ENCODE measurements at places on chromosomes 7 and 10.

DNA sequence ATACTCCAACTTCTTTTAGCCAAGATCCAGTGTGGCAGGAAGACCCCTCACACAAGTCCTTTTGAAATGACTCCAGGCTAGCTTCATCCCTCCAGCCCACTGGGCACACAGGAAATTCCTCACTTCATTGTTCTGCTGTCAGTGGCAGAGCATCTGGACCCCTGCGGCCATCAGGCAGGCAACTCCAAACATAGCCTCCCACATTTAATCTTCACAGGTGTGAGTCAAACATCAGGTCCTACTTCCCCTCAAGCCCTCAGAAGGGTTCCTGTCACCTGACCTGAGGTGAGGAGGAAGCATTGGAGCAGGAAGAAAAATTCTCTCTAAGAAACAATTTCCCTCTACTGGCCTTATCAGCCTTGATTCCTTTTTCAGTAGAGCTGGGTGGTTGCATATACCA is 51.1 kb upstream of the C1GALT1 start:
- DNase-seq: no peak

DNA sequence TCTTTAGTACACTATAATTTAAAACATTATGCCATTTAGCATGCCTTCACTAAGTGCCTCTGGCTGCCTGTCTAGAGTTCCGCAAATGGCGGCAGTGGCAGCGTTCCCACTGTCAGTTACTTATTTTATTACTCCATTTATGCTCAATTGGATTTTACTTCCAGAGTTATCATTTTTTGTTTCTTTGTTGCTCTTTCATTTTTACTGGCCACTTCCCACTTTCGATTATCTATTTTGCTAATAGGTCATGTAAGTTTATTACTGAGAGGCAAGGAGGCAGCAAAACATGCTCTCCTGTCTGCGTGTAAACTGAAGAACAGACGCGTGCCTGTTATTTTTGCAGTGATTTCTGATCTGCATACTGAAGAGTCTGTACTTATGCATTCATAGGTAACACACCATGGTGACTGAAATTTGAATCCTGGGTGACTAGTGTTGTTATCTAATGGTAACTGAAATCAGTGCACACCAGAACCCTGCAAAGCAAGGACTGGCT is 23.1 kb downstream of the KDM7A start:
- DNase-seq: no peak

DNA sequence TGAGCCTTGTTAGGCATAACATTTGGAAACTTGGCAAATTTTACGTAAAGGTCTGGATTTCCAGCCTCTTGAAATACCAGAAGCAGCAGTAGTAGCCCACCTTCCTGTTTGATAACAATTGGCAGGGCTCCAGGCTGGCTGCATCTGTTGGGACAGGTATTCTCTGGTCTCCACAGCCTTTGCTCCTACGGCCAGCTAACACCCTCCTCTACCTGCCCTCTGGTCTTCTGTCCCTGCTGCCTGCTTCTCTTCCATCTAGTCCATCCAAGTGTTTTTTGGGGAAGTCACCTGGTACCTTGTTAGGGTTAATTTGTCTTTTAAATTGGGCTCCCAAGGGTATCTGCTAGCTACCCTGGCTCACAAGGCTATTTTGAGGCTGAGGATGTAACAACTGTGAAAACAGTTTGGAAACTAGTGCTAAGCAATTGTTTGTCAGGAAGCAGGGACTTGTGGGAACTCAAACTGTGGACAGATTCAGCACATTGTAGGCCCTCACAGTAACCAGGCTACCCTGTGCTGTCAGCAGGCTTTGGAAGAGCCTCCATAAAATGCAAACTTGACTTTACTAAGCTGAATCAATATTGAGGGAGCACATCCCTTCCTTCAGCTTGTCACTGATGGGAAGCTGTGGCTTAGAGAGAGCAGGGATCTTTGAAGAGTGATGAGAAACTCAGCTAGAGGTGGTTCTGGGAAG is 8.5 kb downstream of the RPS24 start:
- DNase-seq: no peak

DNA sequence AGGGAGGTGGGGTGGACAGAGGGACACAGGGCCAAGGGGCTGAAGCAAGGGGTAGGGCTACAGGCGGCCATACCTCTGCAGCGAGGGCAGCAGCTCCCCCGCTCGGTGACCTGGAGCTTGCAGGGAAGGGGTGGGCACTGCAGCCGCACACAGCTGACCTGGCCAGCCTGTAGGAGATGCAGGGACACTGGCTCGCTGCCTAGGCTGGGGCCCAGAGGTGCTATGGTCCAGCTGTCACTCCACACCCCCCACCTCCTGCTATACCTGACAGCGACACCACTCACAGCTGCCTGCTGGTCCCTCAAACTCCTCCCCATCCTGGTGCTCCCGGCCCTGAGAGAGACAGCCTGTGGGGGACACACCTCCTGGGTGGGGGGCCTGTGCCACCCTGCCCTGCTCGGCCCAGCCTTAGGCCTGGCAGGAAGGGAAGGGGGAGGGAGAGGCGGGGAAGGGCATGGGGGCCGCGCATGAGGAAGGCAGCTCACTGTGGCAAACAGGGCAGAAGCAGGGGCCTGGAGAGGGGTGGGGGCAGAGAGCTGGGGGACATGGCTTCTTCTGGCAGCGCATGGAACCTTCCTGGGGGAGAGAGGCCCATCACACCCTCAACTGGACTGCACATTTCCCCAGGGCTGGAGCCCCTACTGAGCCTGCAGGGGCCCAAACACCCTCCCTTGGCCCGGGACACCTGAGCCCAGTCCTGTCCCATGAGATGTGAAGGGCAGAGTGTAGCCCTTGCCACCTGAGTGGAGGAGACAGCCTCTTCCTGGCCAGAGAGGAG is 23.9 kb downstream of the ATP6V1F start:
- DNase-seq: no peak

DNA sequence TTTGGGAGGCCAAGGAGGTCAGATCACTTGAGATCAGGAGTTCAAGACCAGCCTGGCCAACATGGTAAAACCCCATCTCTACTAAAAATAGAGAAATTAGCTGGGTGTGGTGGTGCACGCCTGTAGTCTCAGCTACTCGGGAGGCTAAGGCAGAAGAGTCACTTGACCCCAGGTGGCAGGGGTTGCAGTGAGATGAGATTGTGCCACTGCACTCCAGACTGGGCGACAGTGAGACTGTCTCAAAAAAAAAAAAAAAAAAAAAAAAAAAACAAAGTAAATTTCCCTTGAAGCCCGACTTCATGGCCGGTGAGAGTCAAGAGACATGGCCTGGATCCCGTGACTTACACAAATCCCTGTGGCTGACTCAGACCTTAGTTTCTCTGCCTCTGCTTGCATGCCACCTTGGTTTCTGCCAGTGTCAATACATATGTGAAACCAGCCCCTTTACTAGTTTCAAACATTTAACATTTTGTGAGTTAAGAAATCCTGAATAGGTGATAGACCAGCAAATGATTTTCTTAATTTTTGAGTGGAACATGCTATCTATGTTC is 62.8 kb downstream of the ZEB1 start:
- DNase-seq: no peak

DNA sequence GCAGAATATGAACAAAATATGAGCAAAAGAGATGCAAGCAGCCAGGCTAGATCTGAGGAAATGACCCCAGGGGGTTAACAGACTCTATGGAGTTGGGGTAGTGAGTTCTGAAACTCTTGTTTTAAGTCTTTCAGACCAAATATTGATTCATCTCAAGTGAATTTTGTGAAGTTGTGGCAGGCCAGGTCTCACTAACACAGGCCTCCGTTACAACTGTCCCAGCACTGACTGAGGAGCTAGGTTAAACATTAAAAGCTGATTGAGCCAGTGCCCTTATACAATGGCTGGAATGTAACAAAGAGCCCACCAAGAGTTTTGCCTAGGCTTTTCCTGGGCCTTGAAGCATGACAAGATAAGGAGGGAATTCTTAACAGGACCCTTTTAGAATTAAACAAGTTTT is 192.3 kb upstream of the STK17A start:
- no peak for DNase-seq

- DNase-seq: no peak
Measured at GRCh38 chr10:79561257-79561656, 1.1 kb upstream of the SFTPA2 start.

DNA sequence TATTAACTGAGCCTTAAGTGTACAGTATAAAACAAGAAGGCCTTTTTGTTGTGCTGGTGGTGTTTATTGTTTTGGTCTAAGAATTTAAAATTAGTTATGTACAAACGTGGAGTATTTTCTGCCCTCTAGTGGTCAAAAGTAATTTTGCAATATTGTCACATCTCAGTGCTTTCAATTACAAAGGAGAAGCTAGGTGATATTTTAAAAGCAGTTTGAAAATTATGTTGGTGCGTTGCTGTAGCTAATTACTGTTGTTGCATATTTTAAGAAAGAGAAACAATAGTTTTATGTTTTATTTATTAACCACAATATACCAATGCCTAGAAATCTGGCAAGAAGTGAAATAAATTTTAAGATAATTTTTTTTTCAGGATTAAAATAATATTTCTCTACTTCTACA is 11.4 kb downstream of the NPVF start:
- DNase-seq: peak; percentile 5

DNA sequence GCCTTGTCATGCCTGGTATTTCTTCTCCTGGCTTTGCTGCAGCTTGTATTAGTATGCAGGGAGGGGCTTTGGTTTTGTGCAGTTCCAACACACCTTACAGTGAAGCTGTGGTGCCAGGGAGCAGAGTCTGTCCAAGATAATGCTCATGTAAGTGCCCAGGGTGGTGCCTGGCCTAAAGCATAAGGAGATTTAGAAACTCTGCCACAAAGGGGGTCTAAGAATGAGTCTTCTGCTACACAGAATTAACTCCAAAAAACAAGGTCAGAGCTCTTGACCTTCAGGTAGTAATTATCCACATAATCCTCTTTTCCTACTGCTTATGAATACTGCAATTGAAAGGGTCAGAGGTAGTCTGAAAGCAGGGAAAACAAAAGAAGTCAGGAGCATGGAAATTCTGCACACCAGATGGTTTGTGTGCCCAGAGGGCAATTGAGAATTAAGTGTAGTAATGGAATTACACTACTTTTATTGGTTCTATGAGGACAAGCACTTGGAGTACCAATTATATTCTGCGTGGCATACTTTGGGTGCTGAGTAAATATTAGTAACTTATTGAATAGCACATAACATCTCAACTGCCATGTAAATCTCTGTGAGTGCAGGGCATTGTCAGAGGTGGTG is 121.5 kb downstream of the KAT6B start:
- DNase-seq: no peak

GRCh38 chr10:62492012-62492869 is 118.1 kb downstream of the ZNF365 start:
- no peak for DNase-seq

DNA sequence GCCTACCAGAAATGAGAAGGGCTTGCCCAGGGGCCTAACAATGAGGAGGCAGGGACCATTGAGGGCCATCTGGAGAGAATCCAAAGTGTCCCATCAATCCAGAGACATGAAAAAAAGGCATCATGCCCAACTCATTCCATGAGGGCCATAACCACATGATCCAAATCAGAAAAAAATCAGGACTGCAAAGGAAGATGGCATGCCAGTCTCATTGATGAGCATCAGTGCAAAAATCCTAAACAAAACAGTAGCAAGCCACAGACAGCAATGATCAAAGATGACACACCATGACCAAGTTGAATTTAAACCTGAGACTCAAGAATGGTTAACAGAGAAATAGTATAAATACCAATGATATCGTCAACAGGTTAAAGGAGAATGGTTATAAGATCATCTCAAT is 7.0 kb upstream of the CYP3A4 start:
- no peak for DNase-seq

DNA sequence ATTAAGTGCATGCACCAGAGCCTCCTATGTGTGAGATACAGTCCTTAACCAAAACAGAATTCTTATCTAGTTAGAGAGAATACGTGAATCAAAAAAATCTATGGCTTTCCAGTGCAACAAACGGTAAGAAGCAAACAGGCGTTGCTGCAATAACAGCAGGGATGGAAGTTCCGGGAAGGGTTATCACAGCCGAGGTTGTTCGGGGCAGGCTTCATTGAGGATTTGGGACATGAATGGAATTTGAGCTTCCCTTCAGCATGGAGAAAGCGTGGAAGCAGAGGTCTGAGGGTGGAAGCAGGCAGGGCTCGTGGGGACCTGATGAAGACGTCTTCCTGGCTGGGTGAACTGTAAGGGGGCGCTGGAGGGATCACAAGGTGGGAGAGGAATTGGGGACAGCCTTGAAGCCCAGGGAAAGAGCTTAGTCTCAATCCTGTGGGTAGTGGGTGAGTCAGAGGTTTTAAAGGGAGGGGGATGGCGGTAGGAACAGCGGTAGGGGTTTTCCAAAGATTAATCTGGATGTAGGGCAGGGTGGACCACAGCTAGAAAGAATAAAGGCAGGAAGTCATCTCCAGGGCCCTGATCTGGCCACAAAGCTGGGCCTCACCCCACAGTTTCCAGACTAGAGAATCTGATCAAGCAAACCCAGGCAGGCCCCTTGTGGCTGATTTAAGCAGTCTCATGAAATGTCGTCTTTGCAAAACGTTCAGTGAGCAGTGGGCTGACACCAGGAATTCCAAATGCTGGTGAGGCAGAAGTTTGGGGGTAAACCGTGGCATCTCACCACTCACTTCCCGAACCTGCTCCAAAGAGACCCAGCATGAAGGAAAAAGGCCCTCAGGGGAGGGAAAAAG is 65.1 kb downstream of the CALML3 start:
- DNase-seq: no peak

DNA sequence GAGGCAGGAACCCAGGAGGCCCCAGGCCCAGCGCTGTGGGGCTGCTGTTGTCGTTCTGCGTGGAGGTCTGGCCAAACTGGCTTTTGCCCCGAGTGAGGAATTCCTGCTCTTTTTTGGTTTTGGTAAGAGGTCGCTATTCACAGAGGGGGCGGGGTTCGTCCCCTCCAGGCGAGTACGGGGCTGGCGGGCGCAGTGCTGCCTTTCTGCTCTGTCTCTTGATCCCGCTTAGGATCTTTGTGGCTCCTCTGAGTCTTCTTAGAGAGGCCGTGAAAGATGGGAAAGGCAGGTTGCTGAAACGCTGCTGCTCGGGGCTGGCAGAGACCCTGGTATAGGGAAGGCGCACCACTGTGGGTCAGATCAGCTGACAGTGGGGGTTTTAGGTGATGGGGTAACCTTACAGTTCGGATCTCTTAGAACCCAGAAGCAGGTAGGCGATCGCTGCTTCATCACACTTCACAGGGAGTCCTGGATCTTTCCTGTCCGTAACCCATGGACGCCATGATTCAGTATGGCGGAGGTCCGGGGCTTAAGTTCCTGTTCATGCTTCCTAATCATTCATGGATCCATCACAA is 136.7 kb downstream of the KIF20B start:
- no peak for DNase-seq

All from NCI-H1930 (cell line).